SK-N-DZ (cell line): ENCODE measurements at places on chromosomes 12 and 14.

- DNase-seq = no peak
These were observed 31.8 kb downstream of the CRADD start for GRCh38 chr12:93708952-93709351.

DNA sequence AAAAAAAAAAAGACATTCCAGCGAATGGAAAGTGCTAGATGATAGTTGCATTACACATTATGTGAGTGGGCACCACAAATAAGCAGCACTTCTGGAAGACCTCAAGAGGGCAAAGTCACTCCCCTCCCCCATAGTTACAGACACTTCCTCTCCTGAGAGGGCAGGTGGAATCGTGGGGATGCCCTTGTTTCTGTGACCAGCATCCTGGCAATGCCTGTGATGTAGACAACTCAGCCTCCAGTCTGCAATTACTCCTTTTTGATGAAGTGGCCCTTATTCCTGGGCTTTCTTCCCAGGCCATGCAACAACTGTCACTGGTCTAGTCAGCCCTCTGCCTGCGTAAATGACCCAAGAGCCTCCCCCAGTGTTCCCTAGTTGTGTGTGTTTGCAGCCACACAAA, 104.8 kb downstream of the VRK1 start:
- DNase-seq = no peak

DNA sequence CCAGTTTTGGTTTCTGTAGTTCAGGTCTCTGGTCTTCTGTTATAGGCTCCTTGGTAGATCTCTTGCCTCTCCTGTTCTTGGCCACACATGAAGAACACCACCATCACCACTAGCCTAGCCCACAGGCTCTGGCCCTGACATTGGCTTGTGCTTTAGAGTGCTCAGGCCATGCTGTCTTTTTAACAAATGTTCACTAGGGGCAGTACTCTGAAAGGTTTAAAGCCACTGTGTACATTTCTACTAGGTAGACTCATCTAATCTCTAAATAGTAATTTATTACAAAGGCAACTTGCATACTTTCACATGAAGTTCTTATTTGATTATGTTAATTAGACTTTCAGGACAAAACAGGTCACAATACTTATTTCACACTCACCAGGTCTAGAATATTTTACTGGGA, 38.3 kb downstream of the PDE6H start:
- DNase-seq = no peak

DNA sequence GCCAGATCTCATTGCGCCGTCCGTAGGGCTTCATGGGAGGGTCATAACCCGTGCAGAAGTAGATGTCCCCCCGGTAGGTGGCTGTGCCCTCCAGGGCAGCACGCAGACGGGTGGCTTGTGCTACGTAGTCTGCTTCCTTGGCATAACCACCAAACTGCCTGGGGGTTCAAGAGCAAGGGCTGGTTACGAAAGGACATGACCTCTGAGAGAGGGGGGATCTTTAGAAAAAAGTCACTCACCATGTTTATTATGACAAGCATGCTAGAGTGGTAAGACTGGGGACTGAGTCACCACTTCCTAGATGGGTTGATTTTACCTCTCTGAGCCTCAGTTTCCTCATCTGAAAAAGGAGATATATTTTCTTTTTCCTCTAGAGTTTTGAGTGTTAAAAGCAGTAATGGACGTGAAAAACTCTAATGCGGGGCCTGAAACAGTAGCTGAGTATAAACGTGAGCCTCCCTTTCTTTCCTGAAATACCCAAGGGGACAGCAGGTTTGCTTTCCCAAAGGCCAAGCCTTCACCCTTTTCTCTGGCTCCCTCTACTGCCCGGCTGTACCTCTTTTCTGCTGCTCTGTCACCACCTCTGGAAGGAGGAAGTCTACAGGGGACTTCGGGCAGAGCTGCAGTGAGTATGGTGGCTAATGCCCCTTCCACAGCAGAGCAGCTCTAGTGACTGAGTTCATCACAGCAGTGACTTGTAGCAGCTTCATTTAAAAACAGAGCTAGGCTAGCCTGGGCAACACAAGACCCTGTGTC, 23.5 kb upstream of the GPRC5D start:
- DNase-seq = no peak

- no peak for DNase-seq
These were observed 129.7 kb upstream of the PLEKHG7 start for GRCh38 chr12:92573104-92573503.

DNA sequence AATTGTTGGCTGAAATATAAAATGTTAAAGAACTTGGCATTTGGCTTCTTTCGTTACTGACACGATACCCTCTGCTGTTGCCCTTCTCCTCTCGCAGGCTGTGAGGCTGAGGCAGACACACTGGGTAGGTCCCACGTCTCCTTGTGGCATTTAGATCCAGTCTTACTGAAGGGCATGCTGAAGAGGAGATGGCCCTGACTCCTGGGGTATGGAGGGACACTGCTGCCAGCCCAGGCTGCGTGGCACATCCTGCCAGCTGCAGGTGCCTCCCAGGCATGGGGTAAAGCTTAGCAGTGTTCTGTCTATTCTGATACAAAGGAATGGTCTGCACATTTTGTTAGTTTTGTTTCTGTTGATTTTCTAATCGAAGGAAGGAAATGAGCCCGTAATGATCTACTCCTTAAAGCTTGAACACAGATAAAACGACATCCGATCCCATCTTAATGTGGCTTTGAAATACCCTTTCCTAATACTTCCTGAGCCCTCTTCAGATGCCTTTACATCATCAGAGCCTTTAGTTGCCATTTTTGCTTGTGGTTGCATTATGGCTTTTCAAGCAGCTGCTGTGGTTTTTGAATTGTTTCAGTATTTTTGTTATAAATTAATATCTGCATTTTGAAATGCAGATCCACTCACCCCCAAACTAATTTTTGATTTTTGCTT, 61.1 kb downstream of the WDR20 start:
- no peak for DNase-seq

DNA sequence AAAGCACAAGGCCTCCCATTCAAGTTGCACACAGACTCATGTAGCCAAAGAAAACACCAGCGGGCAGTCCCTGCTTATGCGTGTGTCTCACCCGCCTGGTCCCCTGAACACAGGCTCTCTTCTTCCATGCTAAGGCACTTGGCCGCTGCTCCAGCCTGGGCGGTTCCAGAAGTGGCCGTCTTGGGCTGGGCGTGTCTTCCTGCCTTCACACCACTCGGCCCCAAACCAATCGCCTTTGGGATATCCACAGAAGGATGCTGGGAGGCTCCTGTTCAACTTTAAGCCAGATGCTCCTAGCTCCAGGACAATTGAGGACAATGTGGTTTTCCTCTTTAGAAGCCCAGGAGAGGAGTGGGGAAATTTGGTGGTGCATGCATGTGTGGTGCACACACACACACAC, 2.2 kb downstream of the SCARB1 start:
- DNase-seq = no peak

DNA sequence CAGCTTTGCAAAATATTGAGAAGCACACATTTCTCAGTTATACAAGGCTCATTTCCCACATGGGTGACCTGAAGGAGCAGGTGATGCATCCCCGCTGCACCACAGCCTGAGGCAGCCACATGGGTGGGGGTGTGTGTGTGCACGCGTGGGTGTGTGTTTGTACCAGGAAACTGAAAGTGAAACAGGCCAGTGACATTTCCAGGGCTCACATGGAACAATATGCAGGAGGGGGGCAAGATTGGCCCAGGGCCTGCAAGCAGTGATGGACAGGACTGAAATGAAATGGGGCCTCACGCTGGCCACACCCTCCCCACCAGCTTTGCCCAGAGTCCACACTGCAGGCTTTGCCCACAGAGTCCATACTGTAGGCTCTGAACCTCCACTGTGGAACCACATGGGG, 154.2 kb upstream of the PARP11 start:
- no peak for DNase-seq

DNA sequence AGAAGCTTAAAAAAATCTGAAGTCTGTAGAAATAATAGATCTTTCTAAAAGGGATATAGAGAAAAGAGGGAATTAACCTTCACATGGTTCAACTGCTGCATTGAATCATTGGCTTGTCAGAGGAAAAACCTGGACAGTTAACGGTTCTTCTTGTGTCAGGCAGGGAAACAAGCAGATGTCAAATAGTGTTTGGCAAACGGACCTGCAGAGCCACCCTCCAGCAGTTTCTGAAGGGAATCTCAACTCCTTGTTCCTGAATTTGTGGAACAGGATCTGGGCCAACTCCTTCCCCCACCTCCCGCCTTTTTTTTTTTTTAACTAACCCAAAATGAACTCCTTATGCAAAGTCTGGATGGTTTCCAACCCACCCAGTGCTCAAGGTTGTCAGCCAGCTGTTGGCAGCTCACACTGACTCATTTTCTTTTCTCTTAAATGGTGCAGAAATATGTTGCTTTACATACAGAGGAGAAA, 187.3 kb downstream of the CAND1 start:
- no peak for DNase-seq

DNA sequence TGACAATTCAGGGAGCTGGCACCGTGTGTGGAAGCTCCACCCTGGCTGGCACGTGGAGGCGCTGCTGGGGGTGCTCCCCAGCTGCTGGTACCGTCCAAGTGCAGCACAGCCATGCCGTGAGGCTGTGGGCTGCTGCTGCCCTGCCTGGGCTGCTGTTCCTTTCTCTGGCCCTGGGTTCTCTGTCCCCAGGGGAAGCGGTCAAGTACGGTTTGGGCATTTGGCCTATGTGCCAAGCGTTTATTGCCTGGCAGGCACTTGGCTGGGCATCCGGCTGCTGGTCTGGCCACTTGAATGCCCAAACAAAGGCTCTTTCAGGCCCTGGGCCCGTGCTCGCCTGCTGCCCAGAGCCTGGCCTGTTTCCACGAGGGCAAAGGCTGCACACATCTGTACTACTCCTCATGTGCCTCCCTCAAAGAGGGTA, 39.6 kb downstream of the RHOF start:
- no peak for DNase-seq

DNA sequence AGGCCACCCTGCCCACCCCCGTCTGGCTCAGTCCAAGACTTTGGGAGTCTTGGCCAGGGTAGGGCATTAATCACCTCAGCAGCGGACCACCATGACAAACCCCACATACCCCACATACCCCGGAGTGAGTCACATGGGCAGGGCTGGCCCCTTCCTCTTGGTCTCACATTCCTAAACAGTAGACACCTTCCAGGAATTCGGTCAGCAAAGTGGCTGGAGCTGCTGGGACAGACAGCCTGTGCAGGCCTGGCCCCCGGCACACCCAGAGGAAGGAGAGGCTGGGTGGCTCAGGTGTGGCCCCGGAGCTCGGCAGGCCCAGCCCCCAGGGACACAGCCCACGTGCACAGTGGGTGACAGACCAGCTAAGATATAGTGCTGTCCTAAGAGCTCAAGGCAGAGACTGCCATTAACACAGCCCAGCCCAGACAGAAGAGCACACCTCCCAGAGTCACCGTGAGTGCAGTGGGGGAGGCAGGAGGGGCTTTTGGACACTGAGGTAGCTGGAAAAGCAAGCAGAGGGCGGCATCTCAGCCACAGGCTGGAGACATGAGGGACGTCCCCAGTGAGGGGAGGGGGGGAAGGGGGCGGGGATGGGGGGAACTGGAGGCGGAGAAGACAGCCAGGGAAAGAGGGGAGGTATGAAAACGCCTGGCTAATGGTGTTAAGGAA, 24.0 kb downstream of the CCDC85C start:
- DNase-seq = no peak

DNA sequence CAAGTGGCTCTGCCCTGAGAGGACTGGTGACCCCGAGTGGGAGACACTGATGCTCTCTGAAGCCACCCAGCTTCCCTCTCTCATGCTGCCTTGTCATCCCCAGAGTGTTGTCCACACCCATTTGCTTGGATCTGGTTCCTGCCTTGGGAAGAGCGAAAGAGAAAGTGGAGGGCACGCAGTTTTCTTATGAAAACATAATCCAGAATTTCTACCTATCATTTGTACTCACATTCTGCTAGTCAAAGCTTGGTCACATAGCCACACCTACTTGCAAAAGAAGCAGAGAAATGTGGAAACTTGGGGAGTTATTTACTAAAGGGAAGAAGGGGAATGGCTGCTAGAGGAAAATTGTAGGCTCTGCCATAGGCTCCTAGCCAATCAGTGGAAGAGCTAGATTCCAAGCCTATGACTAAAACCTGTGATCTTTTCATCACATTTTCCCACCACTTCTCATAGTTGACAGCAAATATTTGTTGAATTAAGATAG, 326.3 kb downstream of the ZFP36L1 start:
- no peak for DNase-seq

DNA sequence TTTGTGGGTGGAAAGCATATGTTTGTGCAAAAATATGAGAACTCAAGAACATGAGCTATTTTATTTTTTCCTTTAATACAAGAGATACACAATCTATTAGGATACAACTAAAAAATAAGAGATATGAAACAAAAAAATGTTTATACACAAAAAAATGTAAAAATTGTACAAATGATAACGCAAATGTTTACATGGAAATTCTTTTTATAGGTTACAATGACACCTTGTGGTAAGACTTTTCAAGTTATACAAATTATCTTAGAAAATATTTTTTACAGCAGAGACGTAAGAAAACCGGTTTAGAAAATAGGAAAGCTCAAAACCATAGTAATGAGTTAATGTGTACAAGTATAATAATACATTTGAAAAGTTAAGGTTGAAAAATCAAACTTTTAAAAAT, 25.5 kb downstream of the CEP83 start:
- DNase-seq = no peak

DNA sequence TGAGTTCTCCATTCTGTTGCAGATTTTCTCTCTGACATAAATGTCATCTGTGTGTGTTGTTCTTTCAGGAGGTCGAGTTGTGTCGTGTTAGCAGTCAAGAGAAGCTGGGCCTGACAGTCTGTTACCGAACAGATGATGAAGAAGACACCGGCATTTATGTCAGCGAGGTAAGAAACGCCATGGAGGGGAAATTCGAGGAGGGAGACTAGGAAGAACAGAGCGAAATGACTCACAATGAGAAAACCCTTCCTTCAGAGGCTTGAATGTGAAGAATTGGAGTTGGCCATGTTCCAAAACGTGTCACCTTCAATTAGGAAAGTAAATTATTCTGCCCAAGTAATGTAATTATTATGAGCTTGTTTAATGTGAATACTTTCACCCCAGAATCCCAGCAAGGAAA, 364.5 kb downstream of the PDZRN4 start:
- DNase-seq = no peak

DNA sequence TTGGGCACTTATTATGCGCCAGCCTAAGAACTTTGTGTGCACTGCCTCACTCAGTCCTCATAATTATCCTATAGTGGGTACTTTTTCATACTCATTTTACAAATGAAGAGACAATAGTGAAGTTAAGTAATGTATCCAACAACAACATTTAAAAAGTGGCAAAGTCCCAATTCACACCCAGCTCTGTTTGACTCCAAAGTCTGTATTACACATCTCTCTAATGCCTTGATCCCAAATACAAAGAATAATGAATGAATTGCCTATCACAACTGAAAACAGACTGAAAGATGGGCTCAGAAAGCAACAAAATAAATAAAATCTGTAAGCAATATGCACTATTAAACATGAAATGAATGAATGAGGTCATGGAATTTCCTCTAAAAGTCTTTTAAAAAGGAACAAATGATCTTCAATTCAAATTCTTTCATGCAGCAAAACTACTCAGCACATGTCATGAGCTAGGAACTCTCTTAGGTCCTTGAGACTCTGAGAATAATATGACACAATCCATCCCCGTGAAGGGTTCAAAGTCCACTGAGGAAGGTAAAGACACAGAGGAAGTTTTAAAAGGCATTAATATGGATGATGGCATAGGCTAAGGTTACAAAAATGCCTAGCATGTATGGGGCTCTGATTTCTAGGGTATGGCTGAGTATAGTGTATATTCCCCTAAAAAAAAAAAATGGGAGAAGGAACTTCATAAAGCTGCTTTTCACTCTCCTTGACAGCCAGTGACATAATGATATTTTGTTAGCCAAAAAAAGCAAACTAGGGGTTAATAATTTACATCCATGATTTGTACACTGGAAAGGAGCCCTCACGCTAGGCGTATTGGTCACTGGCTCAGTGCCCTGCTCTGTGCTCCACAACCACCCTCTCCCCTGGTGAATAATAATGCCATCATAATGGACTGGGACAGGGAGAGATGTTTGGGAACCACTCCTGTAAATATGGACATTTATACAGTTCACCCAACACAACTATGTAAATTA, 103.4 kb downstream of the SLC2A13 start:
- no peak for DNase-seq
